Activated B cell treated with CpG ODN at 0.5 μM for 24 hours (primary cell): ENCODE measurements at places on chromosomes 5 and 9.
A peak's percentile ranks its signal among the peaks of the same experiment; 100 is the strongest.

DNA sequence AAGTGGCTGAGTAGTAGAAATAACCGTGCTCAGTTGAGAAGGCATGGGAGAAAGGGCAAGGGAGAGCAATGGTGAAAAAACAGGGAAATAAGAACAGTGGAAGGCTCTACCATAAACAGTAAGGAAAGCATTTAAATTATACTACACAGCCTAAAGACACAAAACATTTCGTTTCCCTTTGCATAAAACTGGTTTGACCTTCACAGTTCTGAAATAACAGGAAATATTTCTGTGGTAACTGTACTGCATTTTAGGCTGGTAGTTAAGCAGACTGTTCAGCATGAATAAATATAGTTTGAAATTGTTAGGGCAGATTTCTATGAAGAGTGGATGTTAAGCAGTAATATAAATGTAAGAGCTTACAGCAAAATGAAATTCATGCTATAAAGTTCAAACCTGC is 147.5 kb downstream of the CSNK1G3 start:
- peaks cover 9% of the 10 kb centered on the region for H3K4me1 ChIP-seq
- no peaks in the 10 kb centered on the region for H3K36me3 ChIP-seq
- no peak for DNase-seq

DNA sequence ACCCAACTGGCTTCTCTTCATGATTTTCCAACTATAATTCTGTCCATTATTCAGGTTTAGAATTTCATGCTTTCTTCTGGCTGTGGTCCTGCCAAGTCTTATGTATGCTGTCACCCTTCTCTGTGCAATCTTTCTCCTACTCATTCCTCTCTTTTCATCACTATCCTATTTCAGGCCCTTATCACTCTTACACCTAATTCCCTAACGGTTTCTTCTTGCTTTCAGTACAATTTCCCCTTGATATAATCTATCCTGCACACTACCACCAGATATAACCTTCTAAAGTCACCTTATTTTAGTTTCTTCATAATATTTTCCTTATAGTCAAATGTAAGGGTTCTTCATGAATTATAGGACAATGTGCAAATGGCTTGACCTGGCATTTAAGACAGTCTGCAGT is 436.2 kb downstream of the RAB3C start:
- no peak overlapping the region for H3K4me3 ChIP-seq
- H3K27ac ChIP-seq: no peak overlapping the region
- no peaks in the 10 kb centered on the region for H3K36me3 ChIP-seq
- H3K27me3 ChIP-seq: no peaks in the 10 kb centered on the region
- no peaks in the 10 kb centered on the region for H3K4me1 ChIP-seq
- no peak for DNase-seq

- peak overlapping the region; percentile 42 for H3K4me3 ChIP-seq
- H3K4me1 ChIP-seq: peaks cover 58% of the 10 kb centered on the region
- H3K27ac ChIP-seq: peak overlapping the region; percentile 79
- H3K36me3 ChIP-seq: no peaks in the 10 kb centered on the region
These were observed 46.6 kb upstream of the JAK2 start for GRCh38 chr9:4938496-4938895.

DNA sequence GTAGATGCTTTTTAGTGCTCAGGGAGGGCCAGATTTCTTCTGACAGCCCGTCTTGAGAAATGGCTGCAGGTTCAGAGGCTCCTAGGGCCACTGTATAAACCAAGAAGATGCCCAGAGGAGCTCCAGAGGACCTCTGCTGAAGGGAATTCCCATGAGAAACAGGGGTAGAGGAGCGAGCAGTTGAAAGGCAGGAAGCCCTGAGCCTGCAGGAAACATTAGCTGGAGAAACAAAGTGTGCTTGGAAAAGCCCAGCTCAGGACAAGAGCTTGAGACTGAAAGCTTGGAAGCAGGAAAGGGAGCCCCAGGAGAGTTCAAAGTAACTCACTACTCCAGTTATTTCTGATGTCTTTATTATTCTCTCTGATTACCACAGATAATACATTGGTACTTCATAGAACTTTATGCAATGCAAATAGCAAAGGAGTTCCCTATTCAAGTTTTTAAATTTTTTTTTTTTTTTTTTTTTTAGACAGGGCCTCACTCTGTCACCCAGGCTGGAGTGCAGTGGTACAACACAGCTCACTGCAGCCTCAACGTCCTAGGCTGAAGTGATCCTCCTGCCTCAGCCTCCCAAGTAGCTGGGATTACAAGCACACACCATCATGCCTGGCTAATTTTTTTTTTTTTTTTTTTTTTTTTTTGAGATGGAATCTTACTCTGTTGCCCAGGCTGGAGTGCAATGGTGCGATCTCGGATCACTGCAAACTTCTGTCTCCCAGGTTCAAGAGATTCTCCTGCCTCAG is 16.5 kb downstream of the HBEGF start:
- H3K4me1 ChIP-seq: no peaks in the 10 kb centered on the region
- no peaks in the 10 kb centered on the region for H3K27me3 ChIP-seq
- no peak overlapping the region for H3K4me3 ChIP-seq
- H3K27ac ChIP-seq: no peak overlapping the region
- no peak for DNase-seq

GRCh38 chr5:42518595-42519221 is 95.5 kb downstream of the GHR start:
- no peak overlapping the region for H3K4me3 ChIP-seq
- no peaks in the 10 kb centered on the region for H3K36me3 ChIP-seq
- no peaks in the 10 kb centered on the region for H3K4me1 ChIP-seq
- no peaks in the 10 kb centered on the region for H3K27me3 ChIP-seq
- no peak for DNase-seq

DNA sequence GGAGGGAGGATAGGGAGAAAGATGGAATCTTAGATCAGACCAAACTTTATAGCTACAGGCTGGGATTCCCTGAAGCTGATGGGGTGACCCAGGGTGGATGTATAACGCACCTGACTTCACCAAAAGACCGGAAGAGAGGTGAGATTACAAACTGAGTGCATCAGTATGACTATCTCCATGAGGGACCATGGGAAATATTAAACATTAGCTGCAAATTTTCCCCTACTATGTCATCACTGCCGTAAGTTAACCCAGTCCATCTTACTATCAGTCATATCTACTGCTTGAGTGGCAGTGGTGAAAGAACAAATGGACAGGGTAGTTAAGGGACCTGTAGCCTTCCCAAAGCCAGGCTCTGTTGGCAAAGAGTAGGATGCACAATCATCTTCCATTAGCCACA is 368.3 kb downstream of the EFNA5 start:
- DNase-seq: no peak
- no peaks in the 10 kb centered on the region for H3K4me1 ChIP-seq
- H3K36me3 ChIP-seq: no peaks in the 10 kb centered on the region
- no peak overlapping the region for H3K4me3 ChIP-seq
